Karpas-422 (cell line): ENCODE measurements at places on chromosomes 11 and 22.

DNA sequence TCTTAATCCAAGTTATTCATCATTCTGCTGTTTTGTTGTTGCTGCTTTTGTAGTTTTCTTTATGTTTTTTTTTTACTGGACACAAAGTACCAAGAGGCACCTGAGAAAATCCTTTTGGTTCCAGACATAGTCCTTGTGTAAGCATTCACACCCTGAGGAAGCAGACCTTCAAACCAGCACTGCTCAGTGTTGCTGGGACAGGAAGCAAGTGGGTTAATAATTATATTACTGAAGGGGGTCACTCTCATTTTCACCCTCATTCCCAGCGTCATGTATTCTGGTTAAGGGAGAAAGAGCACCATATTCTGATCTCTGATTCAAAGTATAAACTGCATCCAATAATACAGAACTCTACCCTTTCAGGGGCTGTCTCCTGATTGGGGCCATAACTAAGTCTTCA lies 5.9 kb upstream of the ALKBH3 start:
- no peak for DNase-seq

- no peak for DNase-seq
Measured at GRCh38 chr11:63880403-63880790, 36.6 kb downstream of the RCOR2 start.

DNA sequence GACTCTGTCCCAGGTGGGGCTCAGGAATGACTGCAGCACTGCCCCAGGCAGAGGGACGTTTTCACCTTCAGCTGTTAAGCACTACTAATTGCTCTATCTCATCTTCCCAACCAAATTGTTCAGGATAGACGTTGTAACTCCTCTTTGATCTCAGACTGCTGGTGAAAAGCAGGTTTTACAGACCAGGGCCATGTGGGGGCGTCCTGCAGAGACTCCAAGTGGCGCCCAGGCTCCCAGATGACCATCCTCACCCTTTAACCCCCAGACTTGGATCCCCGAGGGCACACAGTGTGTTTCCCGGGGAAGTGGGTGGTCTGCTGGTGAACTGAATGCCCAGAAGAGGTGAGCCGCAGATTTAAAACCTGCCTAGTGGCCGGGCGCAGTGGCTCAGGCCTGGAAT lies 23.9 kb downstream of the FADD start:
- peak; percentile 63 for DNase-seq

GRCh38 chr11:18223591-18224387 lies 12.8 kb downstream of the SAA4 start:
- no peak for DNase-seq

- no peak for DNase-seq
Measured at GRCh38 chr11:73029403-73029802, 112.7 kb downstream of the FCHSD2 start.

DNA sequence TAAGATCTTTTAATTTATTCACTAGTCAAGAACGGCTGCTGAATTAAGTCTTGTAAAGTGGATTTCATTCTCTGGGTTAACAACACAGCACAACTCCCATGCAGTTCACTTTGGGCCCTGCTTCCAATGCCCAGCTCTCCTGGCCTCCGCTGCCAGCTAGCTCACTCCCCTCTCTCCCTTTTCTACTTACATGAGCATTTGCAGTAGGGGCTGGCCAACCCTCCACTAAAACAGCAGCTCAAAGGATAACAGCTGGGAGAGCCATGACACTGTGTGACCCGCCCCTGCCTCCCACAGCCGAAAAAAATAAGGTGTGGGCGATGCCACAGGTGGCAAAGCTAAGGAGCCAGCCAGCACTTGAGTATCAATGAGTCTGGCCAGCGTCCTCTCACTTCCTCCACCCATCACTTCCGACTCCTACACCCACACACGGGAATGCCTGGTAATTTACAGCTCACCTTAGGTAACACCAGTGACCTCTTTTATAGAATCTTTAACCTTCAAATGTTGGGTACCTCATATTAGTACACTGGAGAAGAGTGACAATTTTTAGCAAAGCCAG lies 56.8 kb downstream of the DGCR2 start:
- DNase-seq: no peak

- DNase-seq: peak; percentile 94
Measured at GRCh38 chr11:33987975-33988580, 63.5 kb upstream of the CAPRIN1 start.

DNA sequence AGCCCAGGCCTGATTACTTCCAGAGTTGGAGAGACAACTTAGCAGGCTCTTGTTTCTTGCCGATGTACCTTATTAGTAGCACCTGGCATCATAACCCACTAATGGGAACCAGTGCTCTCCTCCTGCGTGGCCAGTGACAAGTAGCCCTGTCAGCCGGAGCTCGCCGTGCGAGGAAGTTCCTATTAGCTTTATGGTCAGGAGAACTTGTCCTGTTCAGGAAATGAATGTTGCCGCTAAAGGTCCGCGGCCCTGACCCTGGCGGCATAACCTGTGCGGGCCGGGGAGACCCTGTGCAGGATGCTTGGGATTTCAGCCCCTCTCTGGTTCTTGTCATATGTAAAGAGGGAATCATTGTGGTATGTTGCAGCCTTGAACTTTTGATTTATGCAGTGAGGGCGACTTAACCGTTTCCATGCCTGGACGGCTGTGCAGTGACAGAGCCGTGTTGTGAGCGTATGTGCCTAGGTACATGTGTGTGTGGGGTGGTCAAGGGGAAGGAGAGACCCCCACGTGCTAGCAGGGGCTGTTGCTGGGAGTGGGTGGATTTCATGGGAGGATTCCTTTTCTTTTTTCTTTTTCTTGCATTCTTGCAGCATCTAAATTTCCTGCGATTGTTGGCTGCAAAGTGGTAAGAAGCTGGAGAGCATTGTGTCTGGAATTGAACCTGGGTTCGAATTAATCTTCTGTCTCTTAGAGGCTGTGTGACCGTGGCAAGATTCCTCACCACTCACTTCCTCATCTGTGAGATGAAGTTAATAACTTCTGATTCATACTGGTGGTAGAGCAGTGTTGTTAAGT lies 15.2 kb downstream of the ZBTB16 start:
- DNase-seq: no peak

- no peak for DNase-seq
Measured at GRCh38 chr11:75403037-75403436, 3.7 kb downstream of the RPS3 start.

DNA sequence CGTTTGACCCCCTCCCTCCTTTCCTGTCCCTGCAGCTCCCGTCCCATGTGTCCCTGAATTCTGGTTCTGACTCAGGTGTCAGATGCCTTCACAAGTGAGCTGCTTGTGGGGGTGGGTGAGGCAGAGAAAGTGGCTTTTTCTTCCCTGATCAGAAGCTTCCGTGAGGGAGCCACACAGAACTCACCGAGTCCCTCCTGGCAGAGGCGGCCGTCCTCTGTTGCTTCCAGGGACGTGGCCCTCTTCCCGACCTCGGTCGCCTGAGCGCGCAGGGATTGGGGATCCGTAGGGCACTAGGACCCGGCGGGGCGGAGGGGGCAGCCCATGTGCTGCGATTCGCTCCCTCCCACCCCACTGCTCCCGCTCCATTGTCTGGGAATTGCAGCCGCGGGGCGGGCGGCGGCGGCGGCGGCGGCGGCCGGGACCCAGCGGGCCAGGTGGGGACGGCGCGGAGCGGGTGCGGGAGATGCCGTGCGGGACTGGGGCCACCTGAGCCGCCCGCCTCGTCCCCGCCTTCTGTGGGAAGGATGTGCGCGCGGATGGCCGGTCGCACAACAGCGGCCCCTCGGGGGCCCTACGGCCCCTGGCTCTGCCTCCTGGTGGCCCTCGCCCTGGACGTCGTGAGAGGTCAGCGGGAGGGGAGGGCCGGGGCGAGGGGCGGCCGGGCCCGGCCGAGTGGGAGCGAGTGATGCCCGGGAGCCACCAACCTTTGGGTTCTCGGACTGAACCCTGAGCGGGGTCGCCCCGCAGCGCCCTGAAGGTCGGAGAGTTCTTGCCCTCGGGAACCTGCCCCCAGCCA lies at the start of gene TMEM132A:
TSS of gene TMEM132A (plus strand) at position 351 of the 796 bp plus-strand sequence. CDS start at position 525, 174 bp downstream.
- DNase-seq: no peak

DNA sequence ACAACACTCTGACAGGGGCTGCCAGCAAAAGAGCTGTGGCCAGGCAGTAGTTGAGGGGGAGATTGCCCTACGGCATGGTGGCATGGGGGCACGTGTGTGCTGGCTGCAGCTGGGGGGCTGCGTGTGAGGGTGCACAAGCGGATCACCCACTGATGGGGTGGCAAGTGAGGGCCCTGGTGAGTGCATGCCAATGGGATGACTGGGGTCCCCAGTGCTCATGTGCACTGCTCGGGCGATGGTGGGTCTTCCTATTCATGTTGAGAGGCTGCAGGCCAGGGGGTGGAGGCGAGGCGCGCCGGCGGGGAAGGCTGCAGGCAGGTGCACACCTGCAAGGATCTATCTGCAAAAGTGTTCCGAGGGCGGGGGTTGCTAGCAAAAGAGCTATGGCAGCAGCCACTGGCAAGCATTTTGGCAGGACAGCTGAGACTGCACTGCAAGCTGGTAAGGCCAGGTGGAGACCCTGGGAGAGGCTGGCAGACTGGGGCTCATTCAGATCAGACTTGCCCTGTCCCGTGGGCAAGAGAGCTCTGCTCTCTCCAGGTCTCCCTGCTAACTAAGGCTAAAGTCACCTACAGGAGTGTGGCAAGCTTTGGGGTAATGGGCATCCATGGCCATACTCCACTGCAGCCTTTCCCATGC lies 12.0 kb downstream of the OR51I2 start:
- no peak for DNase-seq

- DNase-seq: peak; percentile 90
Measured at GRCh38 chr22:30425616-30426387, at the start of gene MTFP1. Gene MTFP1, plus strand, starts transcription at chr22:30425768. Its CDS starts 112 bp downstream, at chr22:30425880.

GRCh38 chr11:107009190-107009589 lies 9.1 kb downstream of the GUCY1A2 start:
- no peak for DNase-seq

GRCh38 chr11:78460471-78460870 lies 42.9 kb upstream of the GAB2 start:
- DNase-seq: no peak

DNA sequence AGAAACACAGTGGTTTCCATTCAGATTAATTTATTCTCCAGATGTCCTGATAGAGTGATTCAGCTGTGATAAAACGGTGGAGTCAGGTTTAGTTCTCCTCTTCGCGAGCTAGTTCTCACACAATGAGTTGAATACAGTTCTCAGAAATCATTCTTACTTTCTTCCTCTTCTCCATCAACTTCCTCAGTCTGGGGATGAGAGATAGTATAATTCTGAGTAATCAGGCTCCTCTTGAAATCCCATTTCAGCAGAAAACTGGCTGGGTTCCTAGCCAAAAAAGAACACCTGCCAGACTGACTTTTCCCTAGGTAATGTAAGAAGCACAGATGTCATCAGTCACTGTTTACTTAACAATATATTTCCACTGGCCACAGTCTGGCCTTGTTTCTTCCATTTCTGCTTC lies 76.7 kb downstream of the SVIP start:
- no peak for DNase-seq

DNA sequence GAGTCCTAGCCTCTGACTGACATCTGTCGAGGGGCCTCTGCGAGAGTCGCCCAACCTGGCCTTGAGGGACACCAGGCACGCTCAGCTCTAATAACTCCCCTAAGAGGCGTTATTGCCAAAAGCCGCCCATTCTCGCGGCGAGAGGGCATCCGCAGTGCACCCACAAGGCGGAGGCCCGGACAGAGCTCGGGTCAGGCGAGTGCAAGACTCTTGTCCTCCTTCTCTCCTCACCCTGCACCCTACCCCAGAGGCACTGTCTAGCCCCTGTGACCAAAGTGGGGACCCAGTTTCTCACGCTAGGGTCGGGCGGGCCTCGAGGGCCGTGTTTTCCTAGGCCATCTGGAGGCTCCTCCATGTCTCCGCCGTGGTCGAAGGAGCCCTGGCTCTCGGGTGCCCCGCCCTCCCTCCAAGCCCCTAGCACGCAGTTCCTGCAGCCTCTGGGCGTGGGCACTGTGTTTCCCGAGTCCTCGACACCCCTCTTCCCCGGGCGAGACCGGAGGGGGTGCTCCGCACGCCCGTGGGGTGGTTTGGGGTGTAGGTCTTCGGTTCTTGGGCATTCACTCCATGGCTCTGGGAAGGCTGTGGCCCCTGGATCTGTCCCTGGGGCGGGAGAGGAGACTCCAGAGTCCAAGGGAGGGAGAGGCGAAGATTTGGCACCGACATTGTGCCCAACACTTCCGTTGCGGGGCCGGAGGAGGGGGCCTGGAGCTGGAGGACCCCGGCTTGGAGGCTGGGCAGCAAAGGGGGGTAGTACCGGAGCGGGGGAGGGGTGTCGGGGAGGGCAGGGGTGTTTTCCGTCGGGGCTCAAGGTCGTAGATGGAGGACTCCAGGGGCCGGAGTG lies 1.0 kb downstream of the CHRM4 start:
- no peak for DNase-seq

GRCh38 chr22:27868732-27869282 lies 50.2 kb downstream of the PITPNB start:
- DNase-seq: no peak

GRCh38 chr11:16893456-16894066 lies 120.7 kb downstream of the PLEKHA7 start:
- DNase-seq: no peak

GRCh38 chr22:39832627-39833074 lies 60.9 kb downstream of the ENTHD1 start:
- no peak for DNase-seq
